Stimulated activated CD4-positive, alpha-beta T cell treated with anti-CD3 and anti-CD28 coated beads, Interleukin-1b, Interleukin-23, amount 100 ng/mL, for 1 hour (primary cell): ENCODE measurements at places on chromosomes 7 and 10.

GRCh38 chr10:15796098-15796759 lies 64.1 kb downstream of the MINDY3 start:
- no peak for DNase-seq

- no peak for DNase-seq
Measured at GRCh38 chr7:3200504-3200903, 100.5 kb upstream of the SDK1 start.

DNA sequence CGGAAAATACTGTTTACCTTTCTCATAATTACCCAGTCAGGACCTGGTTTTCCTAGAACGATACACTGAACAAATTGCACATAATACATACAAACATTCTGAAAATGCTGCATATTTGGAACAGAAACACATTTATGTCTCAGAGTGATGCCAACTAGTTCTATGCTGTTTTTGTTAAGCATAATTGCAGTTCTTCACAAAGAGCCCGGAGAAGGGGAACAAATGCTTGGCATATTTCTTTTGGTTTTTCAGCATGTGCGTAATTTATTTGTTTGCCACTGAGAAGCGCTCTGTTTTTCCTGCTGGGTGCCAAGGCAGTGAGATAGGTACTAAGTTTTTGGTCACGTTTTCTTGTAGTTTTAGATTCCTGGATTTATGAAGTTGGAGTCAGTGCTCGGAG lies 181.0 kb upstream of the MDFIC start:
- DNase-seq, result no peak

DNA sequence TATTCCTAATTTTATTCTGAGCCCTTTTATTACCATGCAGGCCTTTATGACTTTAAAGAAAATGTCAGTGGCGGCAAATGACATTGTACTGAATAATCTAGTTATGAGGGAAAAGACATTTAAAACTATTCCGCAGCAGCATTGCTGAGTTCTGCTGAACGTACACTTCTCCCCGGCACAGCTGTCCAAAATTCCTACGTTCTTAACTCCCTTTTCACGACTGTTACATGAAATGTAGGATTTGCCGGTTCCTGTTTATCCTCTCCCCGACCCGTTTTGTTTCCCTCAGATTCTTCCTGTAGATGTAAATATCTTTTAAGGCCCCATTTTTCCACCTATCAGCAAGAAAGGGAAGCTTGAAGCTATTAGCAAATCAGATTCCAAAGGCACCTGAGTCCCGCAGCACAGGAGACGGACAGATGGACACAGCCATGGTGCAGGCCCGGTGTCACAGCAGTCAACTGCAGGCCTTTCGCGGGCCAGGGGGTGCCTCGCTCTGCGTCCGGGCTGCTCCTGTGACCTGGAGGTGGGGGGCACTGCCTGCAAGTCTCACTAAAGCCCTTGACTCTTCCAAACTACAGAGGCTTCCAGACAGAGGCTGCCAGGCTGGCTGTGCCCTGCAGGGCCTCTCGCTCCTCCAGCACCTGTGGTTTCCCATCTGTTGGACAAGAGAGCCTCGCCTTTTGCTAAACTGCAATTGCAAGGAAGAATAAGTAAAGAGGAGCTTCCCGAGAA lies 485.0 kb upstream of the MGMT start:
- no peak for DNase-seq

- DNase-seq, result no peak
Measured at GRCh38 chr7:108189733-108190388, 59.7 kb upstream of the LAMB4 start.

- DNase-seq, result no peak
Measured at GRCh38 chr7:70183278-70183677, 585.0 kb downstream of the AUTS2 start.

GRCh38 chr10:114252092-114252491 lies 13.0 kb downstream of the VWA2 start:
- DNase-seq, result no peak

DNA sequence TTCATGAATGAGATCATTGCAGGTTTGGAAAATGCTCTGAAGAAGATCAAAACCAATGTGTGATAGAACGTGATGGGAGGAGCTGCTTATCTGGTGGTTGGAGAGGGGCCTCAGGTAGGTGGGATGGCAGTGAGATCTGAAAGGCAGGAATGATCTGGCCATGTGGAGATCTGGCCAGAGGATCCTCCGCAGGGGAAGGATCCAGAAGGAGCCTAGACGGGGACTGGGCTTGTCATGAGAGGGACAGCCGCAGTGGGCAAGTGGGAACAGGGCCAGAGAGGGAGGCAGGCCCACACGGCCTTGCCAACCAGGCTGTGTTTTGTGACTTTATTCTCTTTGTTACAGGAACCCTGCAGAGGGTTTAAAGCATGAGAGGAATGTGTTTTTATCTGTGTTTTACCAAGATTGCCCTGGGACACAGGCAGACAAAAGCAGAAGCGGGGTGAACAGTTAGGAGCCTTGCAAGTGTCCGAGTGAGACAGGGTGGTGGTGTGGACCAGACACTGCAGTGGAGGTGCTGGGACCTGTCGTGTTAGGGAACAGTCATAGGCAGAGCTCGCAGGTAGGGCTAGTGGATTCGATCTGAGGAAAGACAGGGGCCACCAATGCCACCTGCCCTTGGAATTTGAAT lies 66.6 kb downstream of the TLL2 start:
- DNase-seq, result no peak

DNA sequence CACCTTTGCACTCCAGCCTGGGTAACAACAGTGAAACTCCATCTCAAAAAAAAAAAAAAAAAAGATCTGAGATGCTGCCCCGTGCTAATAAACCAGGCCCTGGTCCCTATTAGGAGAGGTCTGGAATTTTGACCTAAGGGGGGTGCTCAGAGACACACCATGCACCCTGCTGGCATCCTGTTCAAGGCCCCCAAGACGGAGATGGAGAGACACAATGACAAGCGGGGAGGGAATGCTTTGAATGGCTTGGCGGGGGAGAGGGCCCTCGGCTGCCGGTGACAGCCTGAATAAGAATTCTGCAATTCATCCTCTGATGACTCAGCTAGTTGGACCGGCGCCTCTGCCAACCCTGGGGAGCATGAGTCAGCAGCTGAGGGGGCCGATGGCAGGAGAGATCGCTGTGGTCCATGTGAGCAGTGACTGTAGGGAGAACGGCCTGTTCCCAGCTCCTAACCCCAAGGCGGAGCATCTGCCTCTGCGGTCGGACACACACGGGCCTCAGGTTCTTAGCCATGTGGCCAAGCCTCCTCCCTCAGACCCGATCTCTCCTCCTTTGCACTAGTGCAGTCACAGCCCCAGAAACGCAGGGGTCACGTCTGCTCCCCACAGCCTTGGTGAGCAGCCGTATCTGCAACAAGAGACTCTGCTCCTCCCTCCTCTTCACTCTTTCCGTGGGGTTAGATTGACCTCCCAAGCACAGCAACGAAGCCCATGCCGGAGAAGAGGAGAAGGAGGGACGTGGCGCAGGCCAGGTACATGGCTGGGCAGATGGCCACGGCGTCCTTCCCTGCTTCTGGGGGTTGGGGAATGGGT lies 14.9 kb downstream of the TRIM56 start:
- no peak for DNase-seq

GRCh38 chr10:30737931-30738391 lies 108.4 kb upstream of the LYZL2 start:
- no peak for DNase-seq

GRCh38 chr7:97187067-97187466 lies 69.6 kb downstream of the SDHAF3 start:
- DNase-seq, result no peak

GRCh38 chr7:56046721-56047445 lies 4.4 kb downstream of the PSPH start:
- DNase-seq, result no peak

GRCh38 chr7:3301449-3301731 lies 338 bp downstream of the SDK1 start:
- no peak for DNase-seq

DNA sequence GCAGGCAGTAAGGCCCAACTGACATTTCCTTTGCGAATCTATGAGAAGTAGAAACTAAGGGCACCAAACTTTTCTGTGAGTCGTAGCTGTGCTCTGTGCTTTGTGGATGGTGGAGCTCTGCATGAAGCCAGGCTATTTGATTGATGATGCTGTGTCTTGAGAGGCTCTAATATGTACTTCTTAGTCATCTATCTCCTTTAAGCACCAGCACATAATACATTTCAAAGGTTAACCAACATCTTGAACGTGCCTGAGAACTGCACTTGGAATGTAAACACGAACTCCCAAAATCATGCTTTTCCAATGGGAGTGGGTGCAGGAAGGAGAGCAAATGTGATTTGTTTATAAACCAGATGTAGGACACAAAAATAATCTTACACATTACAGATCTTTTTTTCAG lies 411.6 kb downstream of the PARD3 start:
- no peak for DNase-seq

DNA sequence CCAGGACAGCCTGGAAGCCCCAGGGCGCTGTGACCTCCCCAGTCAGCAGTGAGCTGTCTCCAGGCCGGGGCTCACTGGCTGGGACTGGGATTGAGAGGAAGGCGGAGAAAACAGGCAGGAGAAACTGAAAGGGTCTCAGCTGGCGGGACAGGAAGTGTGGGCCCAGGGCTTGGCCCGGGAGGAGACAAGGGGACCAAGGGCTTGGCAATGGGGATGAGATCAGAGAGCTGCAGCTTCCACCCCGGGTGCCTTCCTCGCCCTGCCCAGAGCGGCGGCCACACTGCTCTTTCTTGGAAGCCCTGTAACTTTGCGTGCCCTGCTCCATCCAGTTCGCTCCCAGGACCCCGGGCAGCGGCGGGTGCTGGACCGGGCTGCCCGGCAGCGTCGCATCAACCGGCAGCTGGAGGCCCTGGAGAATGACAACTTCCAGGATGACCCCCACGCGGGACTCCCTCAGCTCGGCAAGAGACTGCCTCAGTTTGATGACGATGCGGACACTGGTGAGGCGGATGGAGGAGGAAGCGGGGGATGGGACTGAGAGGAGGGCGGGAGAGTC lies 4.4 kb downstream of the ZNHIT1 start:
- no peak for DNase-seq

GRCh38 chr7:38709123-38709522 lies 78.0 kb upstream of the AMPH start:
- DNase-seq, result no peak

DNA sequence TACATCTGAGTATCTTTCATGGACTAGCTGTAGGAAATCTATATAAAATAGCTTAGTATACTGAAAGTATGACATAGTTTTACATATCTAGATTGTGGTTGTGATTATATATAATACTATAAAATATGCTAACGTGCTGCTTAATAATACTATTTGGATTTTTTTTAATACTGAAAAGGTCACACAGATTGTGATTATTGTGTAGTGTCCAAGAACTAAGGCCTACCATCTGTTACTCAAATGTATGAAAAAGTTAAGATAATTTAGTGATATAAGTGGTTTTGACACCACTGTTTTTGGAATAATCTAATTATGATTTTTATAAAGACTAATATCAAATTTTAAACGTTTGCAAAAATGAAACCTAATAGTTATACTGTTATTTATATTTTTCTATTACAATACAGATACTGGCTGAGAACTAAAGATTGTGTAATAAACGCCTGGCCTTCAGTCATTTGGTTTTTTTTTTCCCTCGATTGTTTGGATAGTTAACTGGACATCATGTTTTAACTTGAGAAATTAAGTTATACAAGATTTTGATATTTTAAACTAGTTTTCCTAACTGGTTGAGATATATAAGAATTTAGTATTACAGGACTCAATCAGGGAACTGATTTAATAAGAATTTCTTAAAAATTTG lies 12.6 kb downstream of the PTEN start:
- no peak for DNase-seq

DNA sequence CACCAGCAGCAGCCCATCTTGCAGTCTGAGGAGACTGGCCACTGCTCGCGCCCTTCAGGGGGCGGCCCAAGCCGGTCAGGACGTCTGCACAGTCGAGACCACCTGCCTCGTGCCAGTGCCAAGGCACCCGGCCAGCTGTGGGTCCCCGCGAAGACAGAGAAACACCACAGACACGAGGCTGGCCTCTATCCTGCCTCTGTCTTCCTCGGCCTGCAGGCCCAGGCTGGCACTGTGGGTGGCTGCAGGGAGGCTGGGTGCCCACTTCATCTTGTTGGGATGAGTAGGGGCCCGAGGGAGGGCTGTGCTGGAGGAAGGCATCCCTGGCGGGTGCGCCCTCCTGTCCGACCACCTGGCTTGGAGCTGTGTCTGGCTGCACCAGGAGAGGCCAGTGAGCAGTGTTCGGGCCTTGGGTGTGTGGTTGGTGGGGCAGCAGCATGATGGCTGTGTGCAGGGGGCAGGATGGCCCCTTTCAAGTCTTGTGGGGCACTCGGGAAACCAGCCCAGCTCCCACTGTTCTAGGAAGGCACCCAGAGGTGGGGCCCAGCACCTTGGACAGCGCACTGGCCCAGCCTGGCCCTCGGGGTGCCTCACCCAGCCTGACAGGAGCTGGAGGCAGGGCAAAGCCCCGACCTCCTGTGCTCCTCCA lies 7.3 kb downstream of the DPYSL4 start:
- no peak for DNase-seq

DNA sequence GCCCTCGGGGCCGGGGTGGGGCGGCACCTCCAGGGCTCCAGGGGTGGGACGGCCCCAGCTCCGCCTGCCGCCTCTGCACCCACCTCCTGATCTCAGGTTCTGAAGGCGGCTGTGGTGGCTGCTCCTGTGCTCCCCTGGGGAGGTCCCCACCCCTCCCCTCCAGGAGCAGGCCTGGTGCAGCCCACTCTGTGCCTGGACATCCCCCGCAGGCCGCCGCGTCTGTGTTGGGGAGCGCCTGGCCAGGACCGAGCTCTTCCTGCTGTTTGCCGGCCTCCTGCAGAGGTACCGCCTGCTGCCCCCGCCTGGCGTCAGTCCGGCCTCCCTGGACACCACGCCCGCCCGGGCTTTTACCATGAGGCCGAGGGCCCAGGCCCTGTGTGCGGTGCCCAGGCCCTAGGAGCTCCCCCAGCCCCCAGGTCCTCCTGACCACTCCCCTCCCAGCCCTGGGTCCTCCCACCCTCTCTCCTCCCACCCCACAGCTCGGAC lies 5.5 kb downstream of the CYP2W1 start:
- DNase-seq, result no peak

GRCh38 chr10:76111986-76112825 lies 680.8 kb downstream of the LRMDA start:
- no peak for DNase-seq

DNA sequence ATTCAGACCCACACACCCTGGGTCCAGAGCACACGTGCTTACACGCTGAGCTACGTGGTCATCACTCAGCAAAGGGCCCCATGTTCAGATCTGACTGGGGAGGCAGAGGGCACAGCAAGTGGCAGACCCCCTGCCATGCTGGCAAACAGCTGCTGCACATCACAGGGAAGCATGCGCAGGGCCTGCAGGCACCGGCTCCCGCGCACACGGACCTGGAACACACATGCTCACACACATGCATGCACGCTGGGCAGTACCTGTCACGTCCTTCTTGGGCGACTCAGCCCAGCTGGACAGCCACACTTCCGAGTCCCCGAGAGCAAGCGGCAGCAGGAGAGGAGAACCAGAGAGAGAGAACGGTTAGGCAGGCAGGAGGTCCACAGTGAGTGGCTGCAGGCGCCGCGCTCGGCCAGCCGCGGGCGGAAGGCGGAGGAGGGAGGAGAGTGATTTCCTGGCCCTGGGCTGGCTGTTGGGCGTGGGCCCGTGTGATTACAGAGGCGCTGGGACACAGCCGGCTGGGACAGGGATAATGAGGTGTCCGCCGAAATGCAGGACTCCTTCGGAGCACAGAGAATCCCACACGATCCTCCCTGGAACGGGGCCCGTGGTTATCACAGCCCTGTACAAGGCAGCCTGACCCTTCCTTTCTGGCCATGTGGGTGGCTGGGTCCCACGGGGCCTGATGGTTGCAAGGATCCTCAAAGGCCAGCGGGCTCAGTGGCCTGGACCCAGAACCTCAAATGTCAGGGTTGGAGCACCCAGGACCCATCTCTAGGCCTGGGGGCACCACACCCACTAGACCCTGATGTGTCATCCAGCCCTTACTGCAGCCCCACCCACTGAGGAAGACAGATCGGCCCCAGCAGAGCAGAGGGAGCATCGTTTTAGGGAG lies 175.1 kb downstream of the NEURL1 start:
- DNase-seq, result no peak
